Tongue (tissue), 3 donors: ENCODE measurements at places on chromosomes 2 and 18.

DNA sequence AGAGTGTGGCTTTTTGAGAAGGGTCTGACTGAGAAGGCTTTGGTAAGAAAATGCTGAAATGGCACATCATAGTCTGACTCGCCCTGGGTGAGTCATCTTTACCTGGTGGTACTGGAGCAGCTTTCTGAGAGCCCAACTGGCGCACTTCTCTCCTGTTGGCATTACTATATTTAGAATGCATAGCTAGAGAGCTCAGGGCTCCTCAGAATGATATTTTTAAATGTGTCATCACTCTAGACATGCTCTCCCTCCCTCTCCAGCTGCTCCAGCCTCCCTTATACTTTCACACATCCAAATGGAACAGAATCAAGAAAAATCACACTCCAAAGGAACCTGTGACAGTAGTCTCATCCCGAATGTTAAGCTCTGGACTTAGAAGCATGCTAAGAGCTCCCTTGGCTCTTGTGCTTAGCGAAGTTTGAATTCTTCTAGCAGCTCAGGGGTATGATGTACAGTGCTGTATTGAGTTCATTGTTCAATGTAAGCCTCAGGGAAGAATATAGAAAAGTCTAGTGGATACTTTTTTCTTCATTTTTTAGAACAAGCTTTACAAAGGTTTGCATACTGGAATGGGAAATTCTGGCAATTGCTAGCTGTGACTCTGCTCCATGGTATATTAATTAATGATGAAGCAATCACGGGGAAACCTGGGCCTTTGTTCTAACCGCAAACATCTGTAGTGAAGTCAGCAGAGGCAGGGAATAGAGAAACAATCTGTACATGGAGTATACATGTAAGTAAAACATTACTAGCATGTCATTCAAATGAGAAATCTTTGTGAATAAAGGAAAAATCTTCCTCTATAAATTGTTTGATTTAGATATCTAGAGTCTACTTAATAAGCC lies 751.2 kb upstream of the NRXN1 start:
- DNase-seq: peak; percentile 67

DNA sequence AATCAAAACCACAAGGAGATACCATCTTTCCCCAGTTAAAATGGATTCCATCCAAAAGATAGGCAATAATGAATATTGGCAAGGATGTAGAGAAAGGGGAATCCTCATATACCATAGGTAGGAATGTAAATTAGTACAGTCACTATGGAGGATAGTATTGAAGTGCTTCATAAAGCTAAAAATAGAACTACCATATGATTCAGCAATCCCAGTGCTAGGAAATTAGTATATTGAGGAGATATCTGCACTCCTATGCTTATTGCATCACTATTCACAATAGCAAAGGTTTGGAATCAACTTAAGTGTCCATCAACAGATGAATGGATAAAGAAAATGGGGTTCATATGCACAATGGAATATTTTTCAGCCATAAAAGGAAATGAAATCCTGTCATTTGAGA lies 251.2 kb downstream of the ZNF804A start:
- DNase-seq: no peak

DNA sequence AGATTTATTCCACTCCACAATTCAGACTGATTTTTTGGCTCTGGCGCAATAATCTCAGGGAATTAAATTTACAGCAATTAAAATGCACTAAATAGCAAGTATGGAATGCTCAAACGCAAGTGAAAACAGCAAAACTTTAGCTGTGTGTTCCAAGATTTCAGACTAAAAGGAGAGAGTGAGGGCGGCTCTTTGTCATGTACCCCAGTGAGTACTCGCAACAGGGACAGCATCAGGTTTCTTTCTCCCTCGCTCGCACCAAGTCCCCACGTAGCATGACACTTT lies 1.1 kb downstream of the ROCK2 start:
- no peak for DNase-seq

GRCh38 chr2:172861098-172861497 lies 125.5 kb downstream of the RAPGEF4 start:
- DNase-seq: no peak

DNA sequence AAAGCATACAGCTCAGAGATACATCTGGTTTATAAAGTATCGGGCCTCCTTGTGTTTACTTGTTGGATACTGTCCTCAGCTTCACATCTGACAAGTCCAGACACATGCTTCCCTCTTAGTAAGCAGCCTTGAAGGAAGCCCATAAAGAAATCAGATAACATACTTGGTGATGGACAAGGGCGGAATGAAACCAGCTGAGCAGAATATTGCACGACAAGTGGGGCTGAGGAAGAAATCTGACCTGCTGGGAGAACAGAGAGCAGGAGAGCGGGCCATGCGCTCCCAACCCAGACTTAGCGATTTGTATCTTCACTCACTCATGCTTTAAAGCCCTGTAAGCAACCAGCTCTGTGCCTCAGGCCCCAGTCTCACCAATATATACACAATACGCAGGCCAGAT lies 208.4 kb downstream of the CDH20 start:
- DNase-seq: peak; percentile 24
